ENCODE measurements at places on chromosomes 6 and 20.

- DNase-seq: no peak
Measured at GRCh38 chr20:43389211-43389610, 68.5 kb upstream of the SRSF6 start.

GRCh38 chr20:20259533-20259932 is 108.4 kb upstream of the INSM1 start:
- no peak for DNase-seq

DNA sequence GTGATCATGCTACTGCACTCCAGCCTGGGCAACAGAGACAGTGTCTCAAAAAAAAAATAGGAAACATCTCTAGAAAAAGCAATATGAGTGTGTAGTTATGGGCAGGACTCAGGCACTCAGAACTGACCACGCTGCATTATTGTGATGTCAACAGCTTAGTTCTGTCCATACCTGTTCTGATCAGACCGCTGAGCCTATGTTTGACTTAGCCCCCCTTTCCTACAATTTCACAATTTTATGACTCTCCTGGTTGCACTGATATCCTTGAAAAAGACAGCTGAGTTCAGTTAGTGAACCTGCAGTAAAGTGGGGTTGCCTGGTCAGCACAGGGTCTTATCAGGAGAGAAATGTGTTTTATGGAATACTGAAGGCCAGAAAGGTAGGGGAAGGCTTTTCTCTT is 37.8 kb upstream of the PRDM1 start:
- DNase-seq: no peak

GRCh38 chr20:45695496-45695895 is 6.3 kb upstream of the WFDC13 start:
- no peak for DNase-seq

- DNase-seq: no peak
Measured at GRCh38 chr20:57013741-57014140, 252.7 kb downstream of the BMP7 start.

DNA sequence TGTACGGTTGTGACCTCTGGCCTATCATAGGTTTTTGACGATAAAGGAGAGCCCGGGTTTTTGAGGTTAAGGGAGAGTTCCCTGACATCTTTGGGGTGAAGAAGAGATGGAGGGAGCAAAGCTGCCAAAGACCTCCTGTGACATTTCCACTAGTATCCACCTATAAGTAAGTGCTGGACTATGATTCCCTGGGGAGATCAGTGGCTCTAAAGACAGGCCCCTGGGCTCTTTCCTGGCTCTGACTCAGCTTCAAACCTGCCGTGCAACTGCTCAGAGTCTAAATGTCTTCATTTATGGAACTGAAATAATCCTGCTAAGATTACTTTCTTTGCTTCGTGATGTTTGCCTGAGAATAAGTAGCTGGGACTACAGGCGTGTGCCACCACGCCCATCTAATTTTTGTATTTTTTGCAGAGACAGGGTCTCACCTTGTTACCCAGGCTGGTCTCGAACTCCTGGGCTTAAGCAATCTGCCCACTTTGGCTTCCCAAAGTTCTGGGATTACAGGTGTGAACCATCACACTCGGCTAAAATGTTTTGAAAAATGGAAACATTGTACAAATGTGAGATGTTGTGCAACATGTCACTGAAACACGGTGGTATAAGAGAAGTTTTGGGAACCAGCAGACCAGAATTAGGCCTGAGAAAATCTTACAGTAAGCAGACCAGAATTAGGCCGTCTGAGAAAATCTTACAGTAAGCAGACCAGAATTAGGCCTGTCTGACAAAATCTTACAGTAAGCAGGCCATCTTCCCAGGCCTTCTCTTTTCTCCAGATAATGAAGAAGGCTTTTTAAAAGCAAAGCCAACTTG is 1.1 kb upstream of the PAQR8 start:
- no peak for DNase-seq

- peak; percentile 42 for DNase-seq
Measured at GRCh38 chr20:846894-847278, 13.4 kb downstream of the FAM110A start.

DNA sequence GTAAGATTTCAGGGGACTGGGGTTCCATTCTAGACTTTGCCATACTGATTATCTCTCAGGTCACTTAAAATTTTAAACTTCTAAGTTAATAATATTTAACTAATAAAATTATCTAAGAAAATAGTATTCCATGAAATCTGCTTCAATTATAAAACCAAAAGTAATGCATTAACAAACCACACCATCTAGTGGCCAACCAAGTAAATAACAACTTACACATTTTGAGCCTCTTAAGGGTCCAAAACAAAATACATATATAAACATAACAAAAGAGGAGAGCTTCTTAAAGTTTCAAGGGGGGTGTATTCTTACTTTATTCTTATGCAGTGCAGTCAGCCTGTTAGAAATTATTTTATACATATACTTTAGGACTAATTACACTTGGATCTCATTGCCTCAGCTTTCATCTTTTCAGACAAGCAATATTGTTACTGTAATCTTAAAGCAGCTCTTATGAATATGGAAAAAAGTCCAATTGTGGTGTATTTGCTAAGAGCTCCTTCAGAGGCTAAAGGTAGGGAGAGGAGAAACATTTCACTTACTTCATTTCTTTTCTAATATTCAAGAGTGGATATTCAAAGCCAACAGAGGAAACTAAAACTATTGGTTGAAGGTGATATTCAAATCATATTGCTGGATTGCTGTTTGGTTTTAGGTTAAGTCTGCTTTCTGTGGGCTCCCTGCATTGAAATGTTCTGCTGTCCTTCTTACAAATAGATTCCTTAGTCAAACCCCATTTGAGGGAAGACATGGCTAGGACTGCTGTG is 199.7 kb upstream of the SIM1 start:
- no peak for DNase-seq

DNA sequence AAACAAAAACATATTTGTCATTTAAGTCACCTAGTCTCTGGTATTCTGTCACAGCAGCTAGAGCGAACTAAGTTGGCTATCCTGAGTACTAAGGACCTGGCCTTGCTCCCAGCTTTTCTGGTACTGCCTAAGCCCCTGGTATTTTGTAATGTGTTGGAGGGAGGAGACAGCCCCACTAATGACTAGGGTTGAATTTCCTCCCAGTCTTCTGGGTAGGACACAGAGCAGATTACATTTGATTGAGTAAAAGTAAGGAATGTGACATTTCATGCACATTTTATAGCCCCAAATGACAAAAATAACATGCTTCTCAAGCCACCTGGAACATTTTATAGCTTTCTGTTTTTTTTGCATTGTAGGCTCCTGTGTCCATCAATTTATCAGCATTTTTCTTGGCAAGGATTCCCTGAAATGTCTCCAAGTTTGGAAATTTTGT is 47.9 kb upstream of the DDR1 start:
- no peak for DNase-seq

DNA sequence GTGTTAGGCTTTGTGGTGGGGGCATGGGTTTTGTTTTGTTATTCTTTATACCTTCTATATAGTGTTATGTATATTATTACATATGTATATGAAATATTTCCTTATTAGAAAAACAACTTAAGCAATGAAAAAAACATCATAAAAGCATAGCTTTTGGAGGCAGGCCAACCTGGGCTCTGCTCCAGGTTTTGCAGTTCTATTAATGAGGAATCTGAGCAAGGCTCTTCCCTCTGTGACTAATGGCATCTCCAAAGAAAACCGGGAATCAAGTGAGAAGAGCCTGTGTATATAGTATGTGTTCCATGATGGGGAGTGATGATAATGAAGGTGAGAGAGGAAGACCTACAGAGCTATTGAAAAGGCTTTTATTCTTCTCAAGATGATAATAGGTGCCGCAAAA is 291.1 kb downstream of the CLIC5 start:
- no peak for DNase-seq

GRCh38 chr6:119604124-119604523 is 254.6 kb upstream of the MAN1A1 start:
- DNase-seq: no peak

DNA sequence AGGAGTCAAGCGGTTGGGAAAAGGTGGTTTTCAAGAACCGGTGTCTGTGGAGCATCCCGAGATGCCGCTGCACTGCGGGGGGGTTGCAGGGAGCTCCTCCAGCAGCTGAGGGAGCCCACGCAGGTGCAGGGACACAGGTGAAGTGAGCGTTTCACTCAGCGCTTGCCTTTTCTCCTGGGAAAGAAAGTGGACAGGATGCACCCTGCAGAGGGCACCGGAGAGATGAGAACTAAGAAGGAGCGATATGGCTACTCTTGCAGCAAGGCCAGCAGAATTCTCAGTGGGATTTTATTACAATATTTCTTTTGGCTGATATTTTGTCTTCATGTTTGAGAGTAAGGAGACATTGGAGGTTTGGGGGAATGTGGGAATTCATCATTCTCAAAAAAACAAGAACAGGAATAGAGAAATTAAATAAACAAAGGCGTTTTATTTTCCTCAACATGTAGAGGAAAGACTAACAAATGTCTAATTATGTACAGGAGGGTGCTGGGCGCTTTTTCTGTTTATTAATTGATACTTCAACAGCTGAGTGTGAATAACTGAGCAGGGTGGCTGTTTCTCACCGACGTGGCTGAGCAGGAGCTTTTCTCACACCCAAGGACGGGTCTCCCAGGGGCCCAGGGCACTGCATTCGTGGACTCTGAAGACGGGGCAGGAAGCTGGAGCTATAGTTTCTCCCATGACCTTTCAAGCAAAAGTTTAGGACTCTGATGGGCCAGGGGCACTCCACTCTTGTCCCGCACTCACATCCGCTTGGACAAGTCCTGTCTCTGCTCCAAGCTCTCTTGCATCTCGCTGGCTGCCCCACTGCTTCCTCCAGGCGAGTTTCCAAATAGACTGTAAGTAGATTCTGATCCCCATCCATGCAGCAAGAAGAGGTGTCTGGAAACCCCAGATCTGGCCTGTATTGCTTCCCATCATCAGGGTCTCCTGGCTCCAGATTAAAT is 176.1 kb downstream of the SMOC2 start:
- DNase-seq: no peak

DNA sequence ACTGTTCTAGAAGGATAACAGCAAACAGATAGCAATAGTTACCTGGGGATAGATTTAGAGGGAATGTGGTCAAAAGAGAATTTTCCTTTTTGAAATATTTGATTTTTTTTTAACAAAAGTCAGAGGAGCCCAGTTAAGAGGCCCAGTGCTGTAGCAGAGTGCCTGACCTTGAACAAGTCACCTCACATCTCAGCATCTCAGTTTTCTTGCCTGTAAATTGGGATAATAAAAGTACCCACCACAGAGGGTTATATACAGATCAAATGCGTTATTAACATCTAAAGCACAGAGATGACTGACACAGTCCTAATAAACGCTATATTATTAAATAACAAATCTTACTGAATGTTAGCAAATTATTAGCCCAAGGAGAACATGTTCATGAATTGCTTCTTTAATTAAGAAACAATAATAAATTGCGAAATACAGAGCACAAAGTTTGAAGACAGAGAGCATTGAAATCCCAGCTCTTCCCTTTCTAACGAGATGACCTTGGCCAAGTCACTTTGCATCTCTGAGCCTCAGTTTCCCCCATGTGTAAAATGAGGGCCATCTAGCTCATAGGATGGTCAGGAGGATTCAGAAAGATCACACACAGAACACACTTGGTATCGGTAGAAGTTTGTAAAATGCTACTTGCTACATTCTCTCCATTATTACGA is 35.5 kb downstream of the PTGIS start:
- no peak for DNase-seq

- DNase-seq: no peak
Measured at GRCh38 chr6:117448011-117448410, 22.3 kb upstream of the ROS1 start.

DNA sequence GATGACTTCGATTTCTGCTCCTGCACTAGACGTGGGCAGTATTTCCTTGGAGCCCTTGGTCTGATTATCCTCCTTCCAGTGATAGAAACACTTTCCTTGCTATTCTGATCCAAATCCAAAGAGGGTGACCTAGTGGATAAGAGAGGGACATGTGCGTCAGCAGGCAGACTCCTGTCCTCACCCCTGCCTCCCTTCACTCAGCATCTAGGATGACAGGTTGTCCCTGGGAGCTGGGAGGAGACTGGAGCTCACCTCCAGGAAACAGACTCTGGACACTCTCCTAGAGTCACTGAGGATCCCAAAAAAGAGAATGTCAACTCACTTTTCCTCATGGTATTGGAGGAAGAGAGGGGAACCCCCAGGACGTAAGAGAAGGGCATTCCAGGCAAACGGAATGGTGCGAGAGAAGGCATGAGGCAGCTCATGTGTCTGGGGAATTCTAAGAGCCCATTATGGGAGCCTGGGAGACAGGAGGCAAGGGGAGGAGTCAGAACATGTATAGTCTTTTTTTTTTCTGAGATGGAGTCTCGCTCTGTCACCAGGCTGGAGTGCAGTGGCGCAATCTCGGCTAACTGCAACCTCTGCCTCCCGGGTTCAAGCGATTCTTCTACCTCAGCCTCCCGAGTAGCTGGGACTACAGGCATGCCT is 2.2 kb downstream of the C20orf173 start:
- no peak for DNase-seq

GRCh38 chr6:43287717-43288679 is 10.1 kb upstream of the SLC22A7 start:
- DNase-seq: no peak

DNA sequence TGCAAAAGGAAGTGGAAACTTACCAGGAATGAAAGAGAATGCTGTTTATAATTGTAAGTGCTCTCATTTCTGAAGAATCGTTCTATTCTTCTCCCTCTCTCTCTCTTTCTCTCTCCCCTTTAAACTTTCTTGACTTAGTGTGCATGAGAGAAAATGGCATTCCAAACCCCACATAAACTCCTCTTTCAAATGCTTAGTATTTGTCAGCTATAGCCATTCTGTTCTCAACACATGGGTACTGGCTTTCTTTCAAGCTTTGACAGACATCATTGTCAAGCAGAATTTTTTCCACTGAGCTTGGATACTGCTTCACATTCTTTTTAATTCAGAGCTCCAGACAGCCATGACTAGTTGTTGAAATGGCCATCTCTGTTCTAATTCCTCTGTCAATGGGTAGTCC is 51.1 kb upstream of the PREP start:
- DNase-seq: no peak

DNA sequence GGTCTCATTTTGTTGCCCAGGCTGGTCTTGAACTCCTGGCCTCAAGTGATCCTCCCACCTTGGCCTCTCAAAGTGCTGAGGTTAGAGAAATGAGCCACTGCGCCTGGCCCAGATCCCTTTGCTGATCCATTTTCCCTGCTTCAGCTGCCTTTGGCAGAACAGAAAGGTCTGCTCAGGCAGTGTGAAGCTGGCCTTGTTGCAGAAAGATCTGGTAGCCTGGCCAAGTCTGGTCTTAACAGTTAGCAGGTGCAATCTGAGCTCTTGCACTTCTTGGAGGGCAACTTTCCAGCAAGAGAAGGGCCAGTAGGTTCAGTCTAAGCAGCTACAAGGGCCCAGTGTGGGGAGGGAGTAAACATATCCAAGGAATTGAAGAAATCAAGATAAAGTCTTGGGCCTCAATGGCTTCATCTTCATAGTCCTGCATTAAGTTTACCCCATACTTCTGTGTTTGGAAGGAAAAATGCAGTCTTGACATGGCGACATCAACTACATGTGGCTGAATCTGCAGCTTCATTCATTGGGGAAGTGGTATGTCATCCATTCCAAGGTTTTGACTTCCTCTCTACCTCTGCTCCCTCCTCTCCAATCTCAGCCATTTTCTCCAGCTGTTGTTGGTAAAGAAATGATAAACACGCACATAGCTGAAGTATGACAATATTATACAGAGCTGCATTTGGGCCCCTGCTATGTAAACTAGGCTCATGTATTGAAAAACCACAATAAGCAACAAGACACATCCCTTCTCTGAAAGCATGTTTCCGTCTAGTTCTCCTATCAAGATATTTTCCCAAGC is 39.0 kb upstream of the NEDD9 start:
- DNase-seq: no peak

GRCh38 chr20:53942973-53943372 is 127.4 kb downstream of the BCAS1 start:
- DNase-seq: no peak
